ENCODE measurements at places on chromosomes 7 and 10.

DNA sequence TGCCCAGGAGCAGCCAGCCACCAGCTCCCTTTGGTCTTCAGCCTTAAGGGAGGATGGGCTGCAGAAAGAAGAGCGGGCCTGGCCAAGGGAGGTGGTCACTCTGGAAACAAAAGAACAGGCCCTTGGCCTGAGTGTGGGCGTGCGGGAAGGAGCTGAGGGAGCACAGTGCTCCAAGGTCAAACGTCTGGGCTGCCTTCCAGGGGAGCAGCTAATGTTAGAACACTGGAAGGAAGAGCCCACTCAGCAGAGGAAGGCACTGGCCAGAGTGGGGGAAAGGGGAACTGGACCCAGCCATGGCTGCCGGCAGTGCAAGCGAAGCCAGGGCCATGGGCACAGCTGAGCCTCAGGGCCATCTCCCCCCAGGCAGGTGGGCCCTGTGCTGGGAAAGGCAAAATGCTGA is 42.7 kb downstream of the FAM53B start:
- DNase-seq: no peak

GRCh38 chr10:86849181-86849894 is 92.9 kb downstream of the BMPR1A start:
- no peak for DNase-seq

DNA sequence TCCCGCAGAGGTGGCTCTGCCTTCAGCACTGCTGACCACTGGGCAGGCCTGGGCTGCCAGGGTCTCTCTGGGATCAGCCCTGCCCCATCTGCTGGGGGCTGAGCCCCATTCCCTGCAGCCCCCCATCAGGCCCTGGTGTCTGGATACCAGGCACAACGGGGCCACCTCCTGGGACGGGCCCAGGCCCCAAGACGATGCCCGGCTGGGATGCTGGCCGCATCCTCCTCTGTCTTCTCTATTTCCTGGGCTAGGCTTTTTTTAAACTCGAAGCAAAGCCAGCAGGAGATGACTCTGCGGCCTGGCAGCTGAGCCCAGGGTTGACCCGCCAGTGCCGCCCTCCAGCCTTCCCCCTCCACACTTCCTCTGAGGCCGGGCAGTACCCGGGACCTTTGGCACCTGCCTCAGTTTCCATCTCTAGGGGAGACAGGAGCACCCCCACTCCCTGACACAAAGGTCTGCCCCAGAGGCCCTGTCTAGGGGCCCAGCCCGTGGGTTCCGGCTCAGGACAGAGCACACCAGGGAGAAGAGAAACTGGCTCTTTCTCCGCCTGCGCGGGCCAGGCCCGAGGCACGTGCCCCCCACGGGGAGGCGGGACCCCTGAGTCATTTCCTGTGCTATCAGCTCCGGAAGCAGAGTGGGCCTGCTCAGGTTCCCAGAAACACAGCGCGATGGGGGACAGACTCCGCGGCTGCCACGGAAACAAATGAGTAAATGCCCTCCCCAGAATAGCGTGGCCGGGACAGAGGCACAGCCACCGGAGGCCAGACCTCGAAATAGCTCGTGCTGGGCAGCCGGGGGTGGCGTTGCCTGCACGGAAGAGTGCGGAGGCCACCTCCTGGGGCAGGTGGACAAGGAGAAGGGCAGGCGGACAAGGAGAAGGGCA is 84.6 kb upstream of the PDGFA start:
- no peak for DNase-seq

DNA sequence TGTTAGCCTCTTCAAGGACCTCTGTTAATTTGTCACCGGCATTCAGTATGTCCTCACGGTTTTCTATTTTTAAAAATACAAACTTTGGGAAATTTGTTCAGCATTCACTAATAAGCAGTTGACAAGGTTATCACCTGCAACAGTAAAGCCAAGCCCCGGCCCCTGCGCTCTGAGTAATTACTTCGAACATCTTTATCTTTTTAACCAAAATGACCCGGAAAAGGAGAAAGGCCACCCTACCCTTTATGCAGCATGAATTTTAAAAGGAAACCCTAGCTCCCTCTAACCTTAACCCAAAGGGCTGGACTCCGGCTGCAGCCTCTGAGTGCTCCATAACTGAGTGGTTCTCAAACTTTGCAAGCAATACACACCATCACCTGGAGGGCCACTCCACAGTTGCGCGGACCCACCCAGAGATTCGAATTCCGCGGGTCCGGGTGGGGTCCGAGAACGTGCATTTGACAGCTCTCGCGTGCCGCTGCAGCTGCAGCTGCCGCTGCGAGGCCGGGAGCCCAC is 940 bp downstream of the NSMCE4A start:
- no peak for DNase-seq

GRCh38 chr7:139993169-139993568 is 69.6 kb downstream of the PARP12 start:
- no peak for DNase-seq

DNA sequence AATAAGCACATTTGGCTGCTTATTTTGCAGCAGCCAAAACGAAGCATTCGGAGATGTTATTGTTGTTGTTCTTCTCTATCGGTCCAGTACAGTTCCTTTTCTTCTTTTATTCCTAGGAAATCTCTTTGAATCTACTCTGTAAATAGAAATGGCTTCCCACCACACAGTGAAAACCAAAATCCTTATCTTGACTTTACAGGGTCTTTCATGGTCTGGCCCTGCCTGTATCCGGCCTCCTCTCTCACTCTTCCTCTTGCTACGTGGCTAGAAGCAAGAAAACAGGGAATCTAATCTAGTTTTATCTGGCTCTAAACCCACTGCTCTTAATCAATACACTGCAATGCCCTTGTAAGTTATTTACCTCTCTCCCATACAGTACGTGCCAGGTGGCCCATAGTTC is 926.0 kb upstream of the C7orf33 start:
- no peak for DNase-seq
